ENCODE measurements at places on chromosomes 16 and 17.

DNA sequence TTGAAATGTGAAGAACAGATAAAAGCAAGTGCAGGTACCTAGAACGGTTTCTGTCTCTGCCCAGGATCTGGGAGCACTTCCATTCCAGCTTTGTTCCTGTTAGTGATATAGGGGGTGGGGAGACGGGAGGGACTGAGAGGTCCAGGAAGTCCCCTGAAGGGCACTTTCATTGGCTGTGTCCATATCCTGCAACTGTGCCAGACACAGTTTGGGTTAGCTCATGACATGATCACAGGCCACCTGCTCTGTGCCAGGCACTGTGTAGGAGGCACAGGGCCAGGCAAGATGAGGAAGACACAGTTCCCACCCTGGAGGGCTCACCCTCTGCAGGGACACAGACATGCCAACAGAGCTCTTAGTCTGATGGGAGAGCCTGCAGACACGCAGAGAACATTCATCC lies 7.9 kb downstream of the CBLN1 start:
- no peak for DNase-seq

GRCh38 chr17:16473044-16474011 lies 18.7 kb downstream of the LRRC75A start:
- DNase-seq = no peak

DNA sequence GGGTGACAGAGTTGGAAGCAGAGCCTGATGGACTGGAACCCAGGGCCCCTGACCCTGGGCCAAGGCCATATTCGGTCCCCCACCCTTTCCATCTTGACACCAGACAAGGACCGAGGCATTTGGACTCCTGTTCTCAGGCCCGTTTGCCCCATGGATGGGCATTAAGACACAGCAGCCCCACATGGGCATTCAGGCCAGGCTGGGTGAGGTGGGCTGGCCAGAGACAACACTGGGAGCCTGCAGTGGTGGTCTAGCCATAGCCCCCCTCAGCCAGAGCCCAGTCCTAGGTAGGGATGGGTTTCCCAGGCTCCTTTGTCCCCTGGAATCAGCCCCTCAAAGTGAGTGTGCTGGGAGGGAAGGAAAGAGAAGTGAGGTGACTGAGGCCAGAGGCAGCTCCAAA lies 1.6 kb downstream of the PDK2 start:
- no peak for DNase-seq

DNA sequence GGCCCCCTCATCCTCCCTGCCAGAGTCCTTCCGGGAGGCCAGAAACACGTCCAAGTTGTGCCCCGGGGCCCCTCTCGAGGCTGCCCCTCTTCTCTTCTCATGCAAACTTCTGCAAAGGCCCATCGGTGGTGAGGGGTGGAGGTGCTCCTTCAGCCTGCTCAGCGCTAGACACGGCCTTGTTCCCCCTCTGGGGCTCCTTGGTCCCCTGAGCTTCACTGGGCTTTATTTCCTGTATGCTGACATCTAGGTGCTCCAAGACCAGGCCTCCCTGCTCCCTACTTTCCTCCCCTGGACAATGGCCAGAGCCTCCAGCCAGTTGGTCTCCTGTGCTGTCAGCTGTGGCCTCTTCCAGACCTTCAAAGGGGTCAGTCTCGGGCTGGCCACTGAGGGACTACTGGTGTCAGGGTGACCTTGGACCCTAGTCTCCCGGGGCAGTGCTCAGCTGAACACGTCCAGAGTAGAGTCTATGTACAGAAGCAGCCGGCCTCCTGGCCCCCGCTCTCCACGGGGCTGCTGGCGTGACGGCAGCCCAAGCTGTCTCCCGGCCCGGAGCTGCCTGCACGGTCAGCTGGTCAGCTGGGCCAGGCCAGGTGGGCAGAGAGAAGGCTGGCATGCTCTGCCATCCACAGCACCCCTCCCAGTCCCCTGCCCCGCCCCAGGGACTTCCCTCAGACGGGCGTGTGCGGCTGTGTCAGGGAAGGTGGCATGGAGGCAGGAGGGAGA lies 1.7 kb upstream of the PRR35 start:
- no peak for DNase-seq

DNA sequence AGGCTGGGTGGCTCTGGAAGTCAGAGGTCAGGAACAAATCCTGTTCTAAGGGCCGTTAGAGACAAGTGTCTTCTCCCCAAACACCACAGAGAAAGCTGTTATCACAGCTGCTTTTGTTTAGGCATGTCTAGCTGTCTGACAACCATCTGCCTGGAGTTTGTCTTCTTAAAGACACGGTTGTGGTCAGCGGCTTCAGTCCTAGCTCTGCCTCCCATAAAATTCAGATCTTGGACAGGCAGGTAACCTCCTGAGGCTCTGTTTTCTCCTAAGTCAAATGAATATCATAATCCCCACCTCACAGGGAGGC lies 2.3 kb upstream of the ITGA3 start:
- DNase-seq = no peak

GRCh38 chr16:83004868-83005652 lies 378.3 kb downstream of the CDH13 start:
- no peak for DNase-seq
